Prostate gland (tissue), 2 donors: ENCODE measurements at places on chromosomes 5 and 9. TPM values are rescaled to one million over a fixed set of nuclear protein-coding genes. Genes with fewer than 3 reads are reported as not detected.
A peak's percentile ranks its signal among the peaks of the same experiment; 100 is the strongest.

- DNase-seq = peak; percentile 44
These were observed 1.5 kb downstream of the SH3GLB2 start for GRCh38 chr9:129026442-129027223.

DNA sequence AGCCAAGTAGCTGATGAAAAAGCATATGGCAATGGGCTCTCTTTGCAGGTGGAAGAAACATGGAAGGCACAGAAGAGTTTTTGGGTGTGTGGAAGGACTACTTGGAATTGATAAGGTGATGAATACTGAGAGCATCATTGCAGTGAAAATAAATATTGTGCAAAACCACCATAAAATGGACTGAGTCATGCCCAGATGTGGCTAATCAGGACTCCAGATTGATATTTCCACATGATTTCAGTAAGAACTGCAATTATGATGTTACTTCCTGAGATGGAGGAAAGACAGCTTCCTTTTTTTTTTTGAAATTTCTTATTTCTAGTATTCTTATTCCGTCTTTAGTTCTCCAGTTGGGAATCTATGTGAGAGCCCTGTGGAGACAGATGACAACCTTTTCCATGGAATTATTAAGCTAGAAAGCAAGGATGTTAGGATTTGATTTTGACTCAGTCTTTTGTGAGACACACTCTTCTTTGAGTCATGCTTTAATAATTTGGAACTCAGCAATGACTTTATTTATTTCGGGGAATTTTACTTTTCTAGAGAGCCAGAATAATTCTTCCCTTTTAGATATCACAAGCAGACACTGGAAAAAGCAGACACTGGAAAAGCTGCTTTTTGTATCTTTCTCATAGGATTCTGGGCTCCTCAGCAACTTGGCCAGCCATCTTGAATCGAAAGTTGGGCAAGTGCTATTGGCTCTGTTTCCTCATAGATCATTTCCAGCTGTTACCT, 94.2 kb upstream of the VCAN start:
- DNase-seq = no peak

DNA sequence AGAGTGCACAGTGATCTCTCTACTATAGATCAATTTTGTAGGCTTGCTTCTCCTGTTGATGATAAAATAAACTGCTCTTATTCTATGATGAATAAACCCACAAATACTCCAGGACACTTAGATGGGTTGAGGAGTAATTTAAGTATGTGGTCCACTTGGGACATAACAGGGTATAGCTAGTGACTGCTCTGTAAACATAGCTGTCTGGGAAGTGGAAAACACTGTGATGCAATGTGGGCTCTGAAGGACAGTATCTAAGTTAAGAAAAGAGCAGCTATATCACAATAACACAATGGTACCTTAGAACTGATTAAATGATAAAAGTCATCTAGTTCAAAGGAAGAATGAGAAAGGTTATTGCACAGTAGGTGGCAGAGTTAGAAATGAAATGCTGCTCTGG, 294.3 kb upstream of the HAPLN1 start:
- DNase-seq = no peak

DNA sequence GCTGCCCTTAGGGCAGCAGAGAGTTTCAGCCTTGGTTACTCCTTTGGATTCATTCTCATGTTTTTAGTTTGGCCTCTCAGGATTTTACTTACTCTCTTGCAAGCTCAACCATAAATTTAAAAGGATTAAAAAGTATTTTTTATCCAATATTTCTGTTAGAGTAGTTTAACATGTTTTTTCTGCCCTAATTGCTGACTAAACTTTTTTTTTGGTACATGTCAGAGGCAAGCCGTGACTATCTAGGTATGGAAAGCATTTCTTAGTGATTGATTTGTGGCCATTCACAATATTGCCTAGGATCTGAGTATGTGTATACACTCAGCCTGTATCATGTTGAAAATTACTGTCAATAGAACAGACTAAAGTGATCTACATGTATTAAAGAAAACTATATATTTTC, 92.1 kb downstream of the MELK start:
- no peak for DNase-seq

DNA sequence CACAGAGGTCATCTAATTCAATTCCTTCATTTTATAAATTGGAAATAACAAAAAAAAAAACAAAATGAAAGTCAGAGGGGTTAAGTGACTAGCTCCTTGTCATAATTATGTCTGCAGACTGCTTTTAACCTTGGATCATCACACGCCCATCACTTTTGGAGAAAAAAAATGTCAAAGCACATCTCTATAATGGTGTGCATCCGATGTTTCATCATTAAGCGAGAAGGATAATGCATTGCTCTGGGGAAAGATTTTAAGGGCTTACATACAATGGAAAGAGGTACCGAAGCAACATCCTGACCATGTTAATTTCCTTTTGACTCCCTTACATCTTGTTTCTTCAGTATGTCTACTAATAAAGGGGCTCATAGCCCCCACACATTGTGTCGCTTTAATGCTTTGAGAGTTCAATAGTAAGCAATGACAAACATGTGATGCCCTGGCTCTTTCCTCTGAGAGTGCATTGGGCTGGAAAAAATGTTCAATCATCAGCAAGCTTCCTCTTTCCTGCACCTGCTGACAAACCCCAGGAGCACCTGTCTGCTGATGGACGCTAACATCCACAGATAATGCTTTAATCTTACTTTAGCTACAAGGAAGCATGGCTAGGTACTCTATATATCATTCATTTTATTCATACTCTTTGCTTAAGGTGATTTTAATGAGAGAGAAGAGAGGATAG, 242.2 kb downstream of the SMARCA2 start:
- no peak for DNase-seq

DNA sequence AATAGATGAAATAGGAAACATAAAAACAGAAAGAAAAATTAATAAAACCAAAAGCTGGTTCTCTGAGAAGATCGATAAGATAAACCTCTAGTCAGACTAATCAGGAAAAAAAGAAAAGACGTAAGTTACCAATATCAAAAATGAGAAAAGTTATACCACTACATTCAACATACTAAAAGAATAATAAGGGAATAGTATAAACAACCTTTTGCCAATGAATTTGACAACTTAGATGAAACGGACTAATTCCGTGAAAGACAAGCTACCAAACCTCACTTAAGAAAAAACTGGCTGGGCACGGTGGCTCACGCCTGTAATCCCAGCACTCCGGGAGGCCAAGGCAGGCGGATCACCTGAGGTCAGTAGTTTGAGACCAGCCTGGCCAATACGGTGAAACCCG, 7.5 kb downstream of the KIF3A start:
- DNase-seq = no peak

SLC26A2 gene
- 31.0 TPM for total RNA-seq

- DNase-seq = no peak
These were observed 114.9 kb upstream of the TRIM32 start for GRCh38 chr9:116572095-116572748.

NUTM2G gene
- not detected for total RNA-seq

DNA sequence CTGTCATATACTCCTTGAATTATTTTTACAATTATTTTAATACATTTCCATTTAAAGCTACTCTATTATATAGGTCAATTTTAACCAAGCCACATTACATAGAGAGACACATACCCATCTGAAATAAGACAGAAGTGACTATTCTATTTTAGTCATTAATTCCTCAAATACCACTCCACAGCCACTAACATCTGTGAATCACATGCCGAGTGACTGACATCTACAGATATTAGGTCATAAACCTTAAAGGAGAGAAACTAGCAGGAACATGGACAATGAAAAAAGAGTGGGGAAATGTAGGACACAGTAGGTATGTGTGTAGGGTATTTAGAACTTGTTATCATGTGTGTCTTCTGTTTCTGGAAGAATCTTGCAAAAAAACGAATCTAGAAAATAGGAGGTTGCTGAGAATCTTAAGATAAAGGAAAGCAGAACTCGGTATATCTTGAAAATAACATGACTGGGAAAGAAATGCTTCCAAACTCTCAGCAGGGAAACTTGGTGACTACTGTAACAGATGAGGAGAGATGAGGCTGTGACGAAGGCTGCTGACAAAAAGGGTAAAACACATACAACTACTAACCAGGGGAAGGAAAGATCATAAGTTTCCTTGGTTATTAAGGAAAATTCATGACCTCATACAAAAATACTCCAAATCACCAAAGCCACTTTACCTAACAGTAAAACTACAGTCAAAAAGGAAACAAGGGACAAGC, 84.6 kb downstream of the PLPP1 start:
- no peak for DNase-seq

GRCh38 chr5:145752947-145753346, 82.2 kb downstream of the PRELID2 start:
- no peak for DNase-seq

DNA sequence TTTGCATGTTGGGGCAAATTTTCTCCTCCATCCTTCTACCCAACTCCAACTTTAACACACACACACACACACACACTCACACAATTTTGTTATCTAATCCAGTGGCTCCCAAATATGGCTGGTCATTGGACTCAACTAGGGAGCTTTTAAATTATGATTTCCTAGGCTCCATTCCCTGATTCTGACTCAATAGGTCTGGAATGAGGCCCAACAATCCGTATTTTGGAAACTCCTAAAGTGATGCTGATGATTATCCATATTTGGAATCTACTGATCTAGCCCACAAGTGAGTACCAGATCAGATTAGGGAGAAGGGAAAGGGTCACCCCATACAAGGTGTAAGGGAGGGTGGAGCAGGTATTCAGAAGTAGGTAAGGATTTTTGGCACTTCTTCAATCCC, 309.7 kb downstream of the TLE1 start:
- no peak for DNase-seq

- DNase-seq = no peak
These were observed 674.6 kb upstream of the SEMA6A start for GRCh38 chr5:117249086-117249815.

DNA sequence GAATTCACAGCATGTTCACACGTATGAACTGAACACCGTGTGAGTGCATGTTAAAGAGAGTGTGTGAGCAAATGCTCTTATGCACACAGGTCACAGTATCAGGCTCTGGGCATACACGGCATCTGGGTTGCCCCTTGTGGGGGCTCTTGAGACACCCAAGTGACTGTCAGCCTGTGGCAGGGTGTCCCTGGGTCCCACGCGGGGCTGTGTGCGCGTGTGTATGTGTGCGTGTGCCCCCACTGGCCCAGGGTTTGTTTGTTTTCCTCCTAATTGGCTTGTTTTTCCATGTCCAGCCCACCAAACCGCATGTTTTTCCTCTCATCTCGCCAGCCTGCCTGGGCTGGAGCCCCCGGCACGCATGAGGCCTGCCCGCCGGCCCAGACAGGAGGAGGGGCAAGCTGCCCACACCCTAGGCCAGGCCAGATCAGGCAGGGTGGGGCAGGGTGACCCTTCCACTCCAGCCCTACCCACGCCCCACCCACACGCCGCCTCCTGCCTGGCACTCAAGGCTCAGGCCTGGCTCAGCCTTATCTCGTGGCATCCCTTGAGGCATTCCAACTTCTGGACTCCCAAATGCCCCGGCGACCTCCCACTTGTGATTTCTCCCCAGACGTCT, 28.8 kb downstream of the CNTFR start:
- DNase-seq = no peak

DNA sequence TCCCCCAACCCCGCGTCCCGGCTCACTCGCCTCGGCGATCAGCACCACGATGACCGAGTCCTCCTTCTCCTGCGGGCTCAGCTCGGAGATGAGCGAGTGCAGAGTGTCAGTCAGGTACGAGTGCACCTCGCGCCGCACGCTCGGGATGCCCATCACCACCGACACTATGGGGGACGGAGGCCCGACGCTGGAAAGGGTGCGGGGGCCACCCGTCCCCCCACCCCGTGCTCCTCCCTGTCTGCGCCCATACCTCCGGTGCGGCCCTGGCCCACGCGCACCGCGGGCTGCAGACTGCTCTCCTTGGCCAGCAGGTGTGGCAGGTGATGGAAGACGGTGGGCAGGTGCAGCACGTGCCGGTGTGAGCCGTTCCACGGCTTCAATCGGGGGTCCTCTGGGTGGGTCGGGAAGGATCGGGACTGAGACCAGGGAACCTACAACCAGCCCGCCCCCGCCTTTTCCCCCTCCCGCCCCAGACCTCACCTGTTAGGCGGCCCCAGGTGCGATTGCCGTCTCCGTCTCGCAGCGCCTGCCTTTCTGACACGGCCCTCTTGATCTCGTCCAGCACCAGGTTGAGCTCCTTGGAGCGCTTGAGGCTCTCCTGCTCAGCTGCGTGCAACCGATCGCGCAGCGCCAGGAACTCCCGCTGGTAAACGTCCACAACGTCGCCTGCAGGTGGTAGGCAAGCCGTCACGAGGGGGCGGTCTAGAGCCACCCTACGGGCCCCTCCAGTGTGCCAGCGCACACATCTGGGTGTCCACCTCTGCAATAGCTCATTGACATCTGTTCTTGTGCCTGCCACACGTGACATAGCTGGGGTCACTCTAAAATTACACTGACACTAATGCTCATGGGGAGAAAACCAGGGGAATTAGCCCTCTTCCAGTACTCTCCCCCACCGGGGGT, 5.1 kb downstream of the MGAT4B start:
- peak; percentile 60 for DNase-seq

DNA sequence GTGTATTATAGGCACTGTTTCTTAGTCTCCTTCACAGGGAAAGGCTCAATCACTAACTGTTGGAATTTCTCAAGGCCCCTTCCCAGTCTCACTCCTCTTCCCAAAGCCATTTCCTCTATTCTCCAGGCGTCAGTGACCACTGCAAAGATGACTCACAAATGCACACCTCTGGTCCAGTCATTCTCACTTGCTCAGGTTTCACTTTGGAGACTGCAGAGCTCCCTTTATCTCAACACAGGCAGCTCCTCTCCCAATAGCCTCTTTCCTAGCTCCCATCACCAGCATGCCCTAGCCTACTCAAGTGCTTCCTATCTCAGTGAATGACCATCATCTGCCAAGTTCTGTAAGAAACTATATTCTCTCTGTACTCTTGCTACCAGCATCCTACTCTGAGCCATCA, 323.6 kb downstream of the NTRK2 start:
- no peak for DNase-seq

DNA sequence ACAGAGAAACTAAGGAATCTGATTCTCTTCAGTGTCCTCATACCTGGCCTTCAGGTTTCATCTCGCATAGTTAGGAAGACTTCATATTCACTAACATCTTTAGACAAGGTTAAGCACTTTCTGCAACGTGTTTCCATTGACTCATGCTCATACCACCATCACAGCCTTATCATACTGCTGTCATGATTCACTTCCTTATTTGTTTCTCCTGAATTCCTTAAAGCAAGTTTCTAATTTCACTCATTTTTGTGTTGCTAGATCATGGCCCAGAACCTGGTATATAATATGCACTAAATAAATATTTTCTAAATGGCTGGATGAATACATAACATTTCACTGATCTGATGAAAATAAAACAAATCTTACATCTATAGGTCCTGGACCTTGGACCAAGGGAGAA, 472.9 kb downstream of the PRELID2 start:
- no peak for DNase-seq

ZBTB43 gene
- 30.0 TPM for total RNA-seq

- no peak for DNase-seq
These were observed 272.2 kb downstream of the PRELID2 start for GRCh38 chr5:145562931-145563330.
